ENCODE measurements at places on chromosomes 11 and 22. TPM values are rescaled to one million over a fixed set of nuclear protein-coding genes. Genes with fewer than 3 reads are reported as not detected.

KRTAP5-10 gene
- total RNA-seq = not detected

ACTN3 gene
- not detected for total RNA-seq

KCNA4 gene
- not detected for total RNA-seq

TTLL1 gene
- total RNA-seq = 1.9 TPM

MMP1 gene
- 0.78 TPM for total RNA-seq

ME3 gene
- total RNA-seq = 17.2 TPM
